AML-193 (cell line): ENCODE measurements at places on chromosomes 13 and 19.

DNA sequence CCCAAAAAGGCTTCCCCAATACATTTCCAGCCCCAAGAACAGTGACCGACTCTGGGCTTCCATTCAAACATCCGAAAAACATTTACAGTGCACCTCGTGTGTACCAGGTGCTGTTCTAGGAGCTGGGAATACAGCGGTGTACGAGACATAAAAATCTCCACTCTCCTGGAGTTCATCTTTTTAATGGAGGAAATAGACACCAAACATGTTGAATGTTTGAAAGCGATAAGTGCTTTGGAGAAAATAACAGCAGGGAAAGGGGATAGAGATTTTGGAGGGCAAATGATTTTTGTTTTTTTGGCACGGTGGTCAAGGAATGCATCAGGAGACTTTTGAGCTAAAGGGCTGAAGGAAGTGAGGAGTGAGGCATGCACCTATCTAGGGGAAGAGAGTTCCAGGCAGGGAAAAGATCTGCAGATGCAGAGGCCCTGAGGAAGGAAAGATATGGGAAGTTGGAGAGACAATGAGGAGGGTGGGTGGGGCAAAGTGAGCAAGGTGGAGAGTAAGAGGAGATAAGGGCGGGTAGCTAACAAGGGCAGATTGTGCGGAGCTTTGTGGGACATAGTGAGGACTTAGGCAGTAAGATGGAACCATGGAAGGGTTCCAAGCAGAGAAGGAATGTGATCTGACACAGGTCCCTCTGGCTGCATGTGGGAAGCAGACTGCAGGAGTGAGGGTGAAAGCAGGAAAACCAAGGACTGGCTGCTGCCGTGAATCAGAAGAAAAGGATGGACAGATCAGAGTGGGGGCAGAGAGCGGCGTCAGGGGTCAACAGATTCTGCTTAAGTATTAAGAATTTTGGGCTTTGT lies 703 bp upstream of the FBL start:
- no peak for DNase-seq

DNA sequence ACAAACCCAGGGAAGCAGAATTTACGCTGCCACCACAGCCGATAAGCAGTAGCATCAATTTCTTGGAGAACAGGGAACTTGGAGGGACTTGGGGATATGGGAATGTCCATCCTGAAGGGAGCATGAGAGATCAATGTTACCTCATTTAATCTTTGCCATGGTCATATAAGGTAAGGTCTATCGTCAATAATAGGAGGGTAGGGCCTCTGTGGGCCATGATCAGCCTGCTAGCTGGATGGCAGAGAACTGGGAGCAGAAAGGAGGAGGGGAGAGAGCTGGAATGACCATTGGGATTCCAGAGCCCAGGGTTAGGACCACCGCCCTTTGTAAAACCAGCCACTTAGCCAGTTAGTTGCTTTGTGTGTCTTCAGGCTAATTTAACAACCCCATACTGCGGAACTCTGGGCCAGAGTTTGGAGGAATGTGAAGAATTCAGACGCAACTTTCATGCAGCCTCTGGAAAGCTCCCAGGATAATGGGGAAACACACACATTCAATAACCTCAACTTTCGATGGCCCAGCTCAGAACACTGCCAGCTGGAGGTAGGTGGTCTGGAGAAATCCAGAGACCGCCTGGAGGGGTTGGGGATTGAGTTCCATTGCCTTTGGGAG lies 40.3 kb downstream of the ZNF557 start:
- DNase-seq, result no peak

DNA sequence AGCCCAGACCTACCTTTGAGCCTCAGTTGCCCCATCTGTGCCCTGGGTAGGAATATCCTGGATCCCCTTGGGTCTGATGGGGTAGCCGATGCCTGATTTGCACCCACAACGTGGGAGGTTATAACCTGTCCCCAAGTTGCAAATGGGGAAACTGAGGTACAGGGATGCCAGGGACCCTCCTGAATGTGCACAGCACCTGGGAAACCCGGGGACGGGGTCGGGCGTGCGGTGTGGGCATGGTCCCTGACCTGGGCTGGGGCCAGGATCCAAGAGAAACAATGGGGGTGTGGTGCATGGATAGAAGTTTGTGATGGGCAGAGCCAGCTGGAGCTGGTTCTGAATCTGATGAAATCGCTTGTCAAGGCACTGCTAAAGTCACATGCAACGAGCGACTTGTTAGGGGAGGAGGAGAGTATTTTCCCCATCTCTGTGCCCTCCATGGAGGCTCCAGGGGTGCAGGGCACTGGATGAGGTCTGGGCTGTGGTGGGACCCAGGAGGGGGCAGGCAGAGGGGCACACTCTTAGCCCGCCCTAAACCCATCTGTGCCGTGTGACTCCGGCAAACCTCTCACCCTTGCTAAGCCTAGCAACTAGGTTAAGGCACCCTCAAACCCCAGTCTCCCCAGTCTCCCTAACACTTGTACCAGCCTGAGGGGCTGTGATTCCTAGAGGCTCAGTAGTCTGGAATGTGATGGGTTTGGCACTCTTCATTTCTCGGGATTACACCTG lies 749 bp downstream of the GDF15 start:
- DNase-seq, result no peak

DNA sequence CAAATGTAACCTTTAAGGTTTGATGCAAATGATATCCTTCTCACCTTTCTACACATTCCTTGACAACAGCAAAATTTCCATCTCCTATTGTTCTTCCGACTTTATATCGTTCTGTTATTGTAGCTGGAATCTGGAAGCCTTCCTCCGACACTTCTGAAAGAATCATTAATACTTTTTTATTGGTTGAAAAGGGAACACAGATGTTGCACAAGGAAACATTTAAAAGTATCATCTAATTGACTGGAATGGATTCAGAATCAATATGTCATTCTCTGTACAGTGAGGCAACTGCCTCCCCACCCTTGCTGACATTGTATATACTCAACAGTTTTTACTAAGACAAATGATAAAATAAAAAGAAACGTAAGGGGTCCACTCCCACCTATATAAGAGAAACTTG lies 295.2 kb downstream of the DCLK1 start:
- no peak for DNase-seq

GRCh38 chr13:29318741-29319140 lies 276.7 kb downstream of the SLC7A1 start:
- no peak for DNase-seq

- no peak for DNase-seq
Observed at GRCh38 chr13:97257228-97257755, 35.2 kb downstream of the MBNL2 start.

GRCh38 chr19:43476606-43477005 lies 11.2 kb upstream of the LYPD3 start:
- no peak for DNase-seq

- DNase-seq, result no peak
Observed at GRCh38 chr13:21436582-21436981, 22.5 kb downstream of the ZDHHC20 start.

DNA sequence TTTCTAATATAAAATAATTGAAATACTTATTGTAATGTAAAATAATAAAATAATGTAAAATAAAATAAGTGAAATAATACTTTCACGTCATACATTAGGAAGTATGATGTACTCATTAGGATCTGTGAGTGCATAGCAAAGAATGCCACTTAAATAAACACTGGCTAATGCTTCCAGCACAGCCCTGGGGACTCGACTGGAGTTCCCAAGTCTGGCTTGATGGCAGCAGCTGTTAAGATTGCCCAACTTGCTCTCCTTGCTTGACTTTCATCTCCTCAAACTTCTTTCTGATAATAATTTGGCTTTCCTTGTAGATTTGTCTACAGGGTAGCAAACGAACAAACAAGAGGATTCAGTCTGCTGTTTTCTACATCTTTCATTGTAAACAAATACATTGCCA lies 191.9 kb downstream of the COG6 start:
- no peak for DNase-seq

DNA sequence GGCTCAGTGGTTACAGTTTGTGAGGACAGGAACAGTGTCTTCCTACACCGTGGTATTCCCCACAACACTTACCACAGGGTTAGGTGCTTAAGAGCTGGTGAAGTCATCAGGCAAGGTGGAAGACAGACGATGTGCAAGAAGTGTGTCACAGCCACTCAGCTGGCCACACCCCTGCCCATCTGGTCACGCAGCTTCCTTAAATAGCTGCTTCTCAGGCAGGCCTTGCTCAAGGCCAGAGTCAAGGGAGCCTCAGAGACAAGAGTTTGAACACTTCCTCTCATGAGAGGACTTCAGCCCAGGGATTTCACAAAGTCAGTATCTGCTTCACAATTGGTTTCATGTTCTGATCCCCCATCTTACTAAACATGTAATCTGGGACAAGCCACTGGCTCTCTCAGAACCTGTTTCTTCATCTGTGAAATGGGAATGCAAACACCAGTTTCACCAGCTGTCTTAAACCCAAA lies 80.3 kb upstream of the FRY start:
- peak; percentile 99 for DNase-seq

GRCh38 chr19:43596842-43597461 lies 557 bp downstream of the ZNF576 start:
- no peak for DNase-seq

DNA sequence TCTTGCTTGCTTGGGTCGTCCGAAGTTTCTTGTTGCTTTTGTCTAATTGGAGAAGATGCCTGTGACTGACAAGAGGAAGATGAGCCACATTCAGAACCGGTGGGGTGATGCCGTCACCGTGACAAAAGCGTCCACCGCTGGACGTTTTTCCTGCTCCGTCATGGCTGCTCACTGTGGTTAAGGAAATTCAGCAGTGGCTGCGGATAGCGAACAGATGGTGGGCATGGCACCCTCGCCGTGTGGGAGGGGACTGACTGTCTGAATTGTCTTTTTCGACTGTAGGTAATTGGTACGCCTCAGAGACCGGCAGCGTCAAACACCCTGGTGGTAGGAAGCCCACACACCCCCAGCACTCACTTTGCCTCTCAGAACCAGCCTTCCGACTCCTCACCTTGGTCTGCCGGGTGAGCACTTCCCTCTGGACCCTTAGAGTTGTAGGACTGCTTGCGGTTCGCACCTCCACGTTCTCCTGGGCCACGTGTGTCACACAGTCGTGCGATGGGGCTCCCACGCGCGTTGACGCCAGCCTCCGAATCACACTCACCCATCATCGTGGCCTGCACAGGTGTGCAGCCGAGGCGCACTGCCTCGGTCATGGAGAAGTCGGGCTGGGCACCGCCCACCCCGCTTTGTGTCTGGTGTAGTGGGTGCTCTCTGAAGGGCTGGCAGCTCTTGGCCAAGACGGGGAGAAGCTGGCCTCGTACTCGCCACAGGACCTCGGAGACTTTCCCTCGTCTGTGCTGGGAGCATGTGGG lies 26.5 kb downstream of the ATP4B start:
- DNase-seq, result no peak

DNA sequence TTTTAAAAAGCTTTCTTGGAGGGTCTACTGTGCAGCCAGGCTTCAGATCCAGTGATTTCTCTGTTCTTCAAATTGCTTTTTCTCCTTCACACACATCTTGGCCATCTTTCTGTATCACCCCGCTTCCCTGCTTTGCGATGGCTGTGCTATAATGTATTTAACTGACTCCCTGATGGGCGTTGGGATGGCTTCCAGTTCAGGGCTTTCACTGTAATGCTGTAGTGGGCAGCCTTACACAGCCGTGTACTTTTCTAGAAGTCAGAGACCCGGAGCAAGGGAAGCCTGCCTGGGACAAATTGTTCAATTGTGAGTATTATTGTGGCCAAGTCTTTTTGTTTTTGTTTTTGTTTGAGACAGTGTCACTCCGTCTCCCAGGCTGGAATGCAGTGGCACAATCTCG lies 19.4 kb upstream of the PAK4 start:
- no peak for DNase-seq

- DNase-seq, result no peak
Observed at GRCh38 chr13:49472186-49472585, 23.6 kb upstream of the PHF11 start.

DNA sequence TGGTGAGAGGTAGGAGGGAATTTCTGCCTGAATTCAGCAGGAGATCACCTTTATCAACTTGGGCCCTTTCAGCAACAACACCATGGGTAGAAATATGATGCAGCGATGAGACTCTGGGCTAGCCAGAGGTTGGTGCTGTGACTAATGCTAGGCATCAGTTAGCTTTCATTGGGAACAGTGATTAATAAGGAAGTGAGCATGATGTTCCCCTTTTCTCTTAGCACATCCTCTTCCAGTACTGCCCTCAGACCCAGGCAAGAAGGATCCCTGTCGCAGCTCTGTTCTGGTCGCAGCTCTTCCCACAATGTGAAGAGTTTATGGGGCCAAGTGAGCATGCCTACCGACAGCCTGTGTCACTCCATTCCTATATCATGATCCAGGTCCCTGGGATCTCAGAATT lies 100.5 kb downstream of the FLT1 start:
- peak; percentile 74 for DNase-seq

DNA sequence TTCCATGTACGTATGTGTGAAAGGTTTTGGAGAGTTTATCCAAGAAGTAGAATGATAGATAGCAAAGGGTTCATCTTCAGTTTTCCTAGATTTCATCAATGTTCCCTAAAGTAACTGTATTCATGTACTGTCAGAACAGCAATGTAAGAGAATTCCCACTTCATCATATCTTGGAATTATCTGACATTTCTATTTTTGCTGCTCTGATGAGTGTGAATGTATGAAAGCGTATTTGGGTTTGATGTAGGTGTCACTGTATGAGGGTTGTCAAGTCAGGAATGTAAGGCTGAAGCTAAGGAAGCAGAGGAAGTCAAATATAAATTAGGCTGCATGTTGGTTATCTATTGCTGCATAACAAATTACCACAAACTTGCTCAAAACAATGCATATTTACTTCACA lies 7.2 kb upstream of the KATNAL1 start:
- no peak for DNase-seq

DNA sequence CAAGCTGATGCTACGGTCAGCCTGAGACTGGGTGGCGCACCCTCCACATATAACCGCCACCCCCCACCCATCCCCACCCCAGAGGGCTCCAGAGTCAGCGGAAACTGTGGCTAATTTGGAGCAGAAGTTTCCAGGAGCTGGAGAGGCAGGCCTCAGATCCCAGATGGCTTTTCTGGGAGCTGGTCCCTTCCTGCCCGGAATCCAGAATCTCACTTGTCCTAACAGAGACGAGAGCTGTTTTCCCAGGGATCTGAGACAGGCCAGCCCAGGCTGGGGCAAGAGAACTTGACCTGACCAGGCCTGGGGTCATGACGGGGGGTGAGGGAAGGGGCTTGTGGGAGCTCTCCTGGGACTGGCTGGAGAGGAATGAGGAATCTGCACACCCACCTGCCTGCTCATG lies 6.5 kb downstream of the EPHX3 start:
- DNase-seq, result no peak

GRCh38 chr19:7200736-7201135 lies 93.5 kb downstream of the INSR start:
- DNase-seq, result no peak

GRCh38 chr13:84466461-84466860 lies 584.2 kb upstream of the SLITRK1 start:
- DNase-seq, result no peak

- no peak for DNase-seq
Observed at GRCh38 chr13:30668312-30668711, 50.6 kb downstream of the USPL1 start.

DNA sequence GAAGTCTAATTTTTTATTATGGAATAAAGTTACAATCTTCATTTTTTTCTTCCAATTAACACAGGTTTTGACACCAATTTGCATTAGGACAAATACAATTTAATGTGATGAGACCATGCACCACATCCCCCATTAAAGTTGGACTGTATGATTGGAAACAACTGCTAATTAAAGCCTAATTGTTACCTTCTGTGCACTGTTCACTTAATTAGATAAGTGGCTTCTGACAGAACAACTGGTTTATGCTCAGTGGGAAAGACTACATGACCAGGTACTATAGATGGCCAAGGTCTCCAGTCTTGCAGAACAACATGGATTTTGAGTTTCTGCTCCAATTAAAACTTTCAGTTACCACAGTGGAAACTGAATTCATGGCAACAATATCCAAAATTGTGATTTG lies 198.1 kb downstream of the FGF14 start:
- DNase-seq, result no peak

GRCh38 chr13:27997904-27998522 lies 9.5 kb upstream of the URAD start:
- DNase-seq, result peak; percentile 60
